ENCODE measurements at places on chromosomes 1 and 21.

DNA sequence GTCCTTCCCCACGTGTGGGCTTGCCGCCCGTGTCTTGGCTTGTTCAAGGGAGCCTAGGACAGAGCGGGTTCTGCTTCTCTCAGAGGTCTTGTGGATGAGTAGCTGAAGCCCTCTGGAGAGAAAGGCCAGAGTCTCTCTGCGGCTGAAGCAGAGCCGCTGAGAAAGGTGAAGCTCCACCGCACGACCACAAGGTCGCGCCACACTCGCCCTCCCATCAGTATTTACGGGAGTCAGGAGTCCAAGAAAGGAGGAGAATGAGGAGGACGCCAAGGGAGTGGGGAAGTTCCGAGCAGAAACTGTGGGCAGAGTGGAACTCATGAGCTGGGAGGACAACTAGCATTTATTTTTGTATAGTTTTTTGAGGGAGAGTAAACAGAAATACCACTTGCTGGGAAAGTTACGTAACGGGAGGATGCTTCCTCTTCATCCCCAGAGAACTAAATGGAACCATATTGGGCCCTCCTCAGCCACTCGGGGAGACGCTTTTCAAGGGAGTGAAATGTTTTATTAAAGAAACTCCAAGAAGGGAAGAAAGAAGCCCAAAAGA is 51.6 kb upstream of the HAO2 start:
- no peak for DNase-seq

DNA sequence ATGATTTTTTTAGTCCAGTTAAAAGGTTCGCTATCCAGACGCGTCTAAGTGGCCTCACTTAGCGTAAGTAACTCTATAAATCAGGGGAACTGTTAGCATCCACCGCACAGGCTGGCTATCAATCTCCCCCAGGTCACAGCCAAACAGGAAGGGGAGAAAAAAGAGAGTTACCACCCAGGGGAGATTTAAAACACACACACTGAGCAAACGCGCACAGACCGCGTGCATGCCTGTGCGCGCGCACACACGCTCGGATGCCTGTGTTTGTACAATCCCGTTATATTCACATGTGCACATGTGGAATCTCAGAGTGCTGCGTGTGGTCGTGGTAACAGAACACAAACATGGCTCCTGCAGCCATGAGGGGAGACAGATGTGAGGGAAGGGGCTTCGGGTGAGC is 125.4 kb downstream of the CASZ1 start:
- DNase-seq = no peak

DNA sequence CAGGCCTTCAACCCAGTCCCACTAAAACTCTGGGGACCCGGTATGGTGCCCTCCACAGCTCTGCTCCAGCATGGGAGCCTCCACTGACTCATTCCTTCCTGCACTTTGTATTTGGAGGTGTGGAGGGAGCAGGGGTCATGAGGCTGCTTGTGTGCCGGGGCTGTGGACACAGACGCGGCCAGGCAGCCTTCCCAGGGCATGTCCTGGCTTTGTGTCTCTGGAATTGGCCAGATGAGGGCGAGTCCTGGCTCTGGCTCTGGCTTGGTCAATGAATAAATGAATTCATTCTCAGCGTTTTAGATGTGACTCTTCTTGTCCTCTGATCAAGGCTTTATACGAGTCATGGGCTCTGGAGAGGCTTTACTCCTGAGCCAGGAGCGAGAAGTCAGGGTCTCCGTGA is 19.1 kb downstream of the AJAP1 start:
- DNase-seq = no peak

DNA sequence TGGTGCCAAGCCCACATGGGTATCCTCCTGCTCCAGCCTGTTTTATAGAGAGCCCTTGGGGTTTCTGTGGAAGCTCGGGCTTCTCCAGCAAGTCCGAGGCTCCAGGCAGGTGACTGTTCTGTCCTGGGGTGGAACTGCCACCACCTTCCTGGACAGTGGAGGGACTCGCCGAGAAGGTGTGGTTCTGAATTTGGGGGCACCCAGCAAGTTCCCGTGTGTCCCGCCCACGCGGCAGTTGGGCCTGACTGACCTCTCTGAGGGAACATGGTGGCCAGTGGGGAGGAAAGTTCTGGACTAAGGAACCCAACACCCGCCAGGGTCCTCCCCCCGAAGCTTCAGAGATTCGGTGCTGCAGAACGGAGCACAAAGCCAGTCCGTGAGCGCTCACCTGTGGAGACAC is 158.1 kb upstream of the C1orf174 start:
- DNase-seq = no peak

GRCh38 chr21:41834252-41834925 is 44.8 kb downstream of the PRDM15 start:
- no peak for DNase-seq

DNA sequence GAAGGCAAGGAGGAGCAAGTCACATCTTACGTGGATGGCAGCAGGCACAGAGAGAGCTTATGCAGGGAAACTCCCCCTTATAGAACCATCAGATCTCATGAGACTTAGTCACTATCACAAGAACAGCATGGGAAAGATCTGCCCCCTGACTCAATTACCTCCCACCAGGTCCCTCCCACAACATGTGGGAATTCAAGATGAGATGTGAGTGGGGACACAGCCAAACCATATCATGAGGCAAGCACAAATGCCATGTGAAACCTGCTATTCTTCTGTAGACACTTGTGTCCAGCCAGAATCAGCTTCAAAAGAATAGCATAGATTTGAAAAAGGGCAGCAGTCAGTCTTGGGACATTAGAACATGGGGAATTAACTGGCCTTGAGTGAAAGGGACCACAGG is 32.2 kb upstream of the UBE2U start:
- DNase-seq = no peak

- no peak for DNase-seq
Observed at GRCh38 chr1:44802306-44803061, 2.3 kb downstream of the PLK3 start.

DNA sequence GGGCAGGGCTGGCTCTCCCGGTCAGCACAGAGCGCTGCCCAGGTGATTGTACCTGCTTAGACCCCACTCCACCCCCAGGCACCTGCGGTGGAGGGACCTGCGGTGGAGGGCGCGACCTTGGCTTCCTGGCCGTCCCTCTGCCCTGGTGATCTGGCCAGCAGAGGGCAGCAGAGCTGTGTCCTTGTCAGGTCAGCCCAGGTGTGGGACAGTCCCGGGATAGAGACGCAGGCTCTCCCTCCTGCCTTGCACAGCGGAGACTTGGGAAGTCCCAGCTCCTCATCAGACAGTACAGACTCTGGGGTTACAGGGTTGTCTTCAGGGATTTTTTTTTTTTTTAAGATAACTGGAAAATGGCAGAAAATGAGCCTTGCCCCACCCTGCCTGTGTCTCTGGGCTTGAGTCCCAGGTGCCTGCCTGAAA is 10.0 kb downstream of the SLX9 start:
- peak; percentile 91 for DNase-seq
